ENCODE measurements at places on chromosomes 2 and 18.

DNA sequence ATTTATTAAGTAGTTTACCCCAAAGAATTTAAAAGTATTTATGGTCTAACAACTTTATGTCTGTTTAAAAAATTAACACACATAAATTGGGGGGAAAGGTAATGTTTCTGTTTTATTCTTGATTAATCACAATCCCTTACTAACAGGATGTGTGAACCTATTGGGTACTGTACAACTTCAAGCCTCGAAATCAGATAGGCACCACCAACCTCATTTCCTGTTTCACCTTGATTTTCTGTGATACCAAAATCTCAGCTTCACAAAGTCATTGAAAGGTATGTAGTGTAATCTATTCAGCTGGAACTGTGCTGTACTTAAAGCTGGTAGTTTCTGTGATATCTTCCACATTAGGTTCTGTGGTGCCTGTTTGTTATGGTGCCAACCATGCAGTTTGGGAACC is 4.0 kb downstream of the RNMT start:
- no peak for ATAC-seq

- peak; percentile 8 for ATAC-seq
These were observed 412 bp downstream of the OSBPL1A start for GRCh38 chr18:24397131-24397693.

DNA sequence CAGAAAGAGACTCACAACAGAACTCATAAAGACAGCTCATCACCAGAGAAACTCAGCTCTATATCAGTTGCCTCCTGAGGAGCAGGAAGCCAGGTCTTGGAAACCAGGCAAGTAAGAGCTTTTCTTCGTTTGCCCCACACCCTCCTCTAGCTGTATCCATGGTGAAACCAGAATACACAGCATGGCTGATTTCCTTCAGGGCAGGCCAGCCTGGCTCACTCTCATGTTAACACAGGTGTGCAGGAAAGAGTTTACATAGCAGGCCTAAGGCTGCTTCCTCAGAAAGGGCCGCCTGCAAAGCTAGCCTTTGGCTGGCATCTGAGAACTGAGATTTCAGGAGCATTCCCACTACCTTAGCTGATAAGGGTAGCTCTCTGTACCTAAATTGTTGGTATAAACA is 65.7 kb downstream of the KLHL14 start:
- no peak for ATAC-seq

GRCh38 chr2:73825408-73825807 is 3.4 kb upstream of the STAMBP start:
- no peak for ATAC-seq

- no peak for ATAC-seq
These were observed 36.7 kb downstream of the MCFD2 start for GRCh38 chr2:46878886-46879285.

GRCh38 chr18:45723567-45724355 is at the start of gene SLC14A1:
SLC14A1 (plus strand) TSS chr18:45724181; CDS start chr18:45730321, 6,140 bp downstream.
- no peak for ATAC-seq

DNA sequence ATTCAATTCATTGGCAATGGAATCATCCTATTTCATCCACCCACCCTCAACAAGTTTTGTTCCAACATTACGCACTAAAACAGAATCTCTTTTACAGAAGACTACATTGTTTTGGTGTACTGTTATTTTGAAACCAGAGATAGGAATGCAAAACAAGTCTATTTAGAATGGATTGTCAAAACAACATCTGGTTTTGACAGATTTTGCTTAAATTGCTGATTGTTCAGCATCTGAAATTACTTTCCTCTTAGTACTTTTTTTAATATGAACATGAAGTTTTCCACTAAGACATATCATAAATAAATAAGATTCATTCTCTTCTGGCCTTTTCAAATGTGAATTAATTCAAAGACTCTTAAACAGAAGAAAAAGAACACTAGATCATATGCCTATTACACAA is 323.9 kb upstream of the TFPI start:
- ATAC-seq, result no peak
